ENCODE measurements at places on chromosomes 1 and 21. TPM values are rescaled to one million over a fixed set of nuclear protein-coding genes. Genes with fewer than 3 reads are reported as not detected.

The GPR37L1 gene
- 0.21 TPM for total RNA-seq

The TMEM54 gene
- 39.4 TPM for total RNA-seq

The FAM177B gene
- total RNA-seq = not detected

The SEMA4A gene
- 0.33 TPM for total RNA-seq

The TEX38 gene
- total RNA-seq = not detected

The FAM167B gene
- total RNA-seq = 0.33 TPM

The GJC2 gene
- total RNA-seq = 0.32 TPM

The GBP7 gene
- total RNA-seq = not detected

The TMEM240 gene
- total RNA-seq = 0.47 TPM

The MFN2 gene
- 32.3 TPM for total RNA-seq

The CR1L gene
- total RNA-seq = not detected

The RGSL1 gene
- not detected for total RNA-seq

The CFHR4 gene
- not detected for total RNA-seq

The KCNE2 gene
- total RNA-seq = not detected

The LRRC53 gene
- not detected for total RNA-seq

The IQCC gene
- total RNA-seq = 2.0 TPM

The CYP2J2 gene
- not detected for total RNA-seq

The LEFTY2 gene
- total RNA-seq = not detected

The INKA2 gene
- 3.4 TPM for total RNA-seq

The CASZ1 gene
- 1.7 TPM for total RNA-seq

The S100A8 gene
- total RNA-seq = not detected

The FCRLB gene
- 1.4 TPM for total RNA-seq

The FAM3B gene
- not detected for total RNA-seq

The MORC3 gene
- total RNA-seq = 7.8 TPM

The SMCP gene
- total RNA-seq = not detected

The KRTAP7-1 gene
- not detected for total RNA-seq

The TAS1R3 gene
- 0.19 TPM for total RNA-seq

The BPNT1 gene
- 17.8 TPM for total RNA-seq

The APCS gene
- total RNA-seq = not detected

The KCNA3 gene
- not detected for total RNA-seq

The TEDDM1 gene
- not detected for total RNA-seq

The VCAM1 gene
- total RNA-seq = not detected

The PTPRF gene
- total RNA-seq = 98.4 TPM

The TBX15 gene
- total RNA-seq = not detected
